Upper lobe of left lung (tissue), 6 donors: ENCODE measurements at places on chromosomes 4 and X.
A peak's percentile ranks its signal among the peaks of the same experiment; 100 is the strongest.

DNA sequence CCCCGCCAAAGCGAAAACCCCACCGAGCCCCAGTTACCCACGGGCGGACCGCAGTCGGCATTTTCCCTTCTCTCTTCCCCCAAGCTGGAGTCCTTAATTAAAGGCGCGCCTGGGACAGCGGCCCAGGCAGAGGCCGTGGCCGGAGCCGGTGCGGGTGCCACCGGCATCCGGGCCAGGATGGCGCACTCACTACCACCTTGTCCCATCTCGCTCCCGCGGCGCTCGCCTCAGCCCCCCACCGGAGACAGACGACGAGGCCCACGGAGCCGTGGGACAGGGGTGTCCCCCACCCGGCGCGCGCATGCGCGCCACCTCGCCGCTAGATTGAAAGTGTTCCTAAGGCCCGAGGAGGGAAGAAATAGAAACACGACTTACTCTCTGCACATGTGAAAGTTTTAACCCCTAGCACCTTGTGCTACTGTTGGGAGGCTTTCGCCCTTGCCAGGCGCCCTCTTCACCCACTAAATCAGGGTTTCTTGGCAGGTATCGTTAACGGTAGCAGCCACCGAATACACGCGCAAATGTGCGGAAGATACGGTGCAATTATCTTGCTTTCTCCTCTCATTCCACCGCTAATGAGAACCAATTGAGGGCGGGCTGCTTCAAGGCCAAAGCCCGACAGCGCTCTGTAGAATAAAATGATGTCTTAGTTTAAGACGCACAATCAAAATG is 64.3 kb upstream of the CCDC160 start:
- no peak for DNase-seq

GRCh38 chr4:101136373-101137370 is 210.7 kb downstream of the PPP3CA start:
- DNase-seq = no peak

DNA sequence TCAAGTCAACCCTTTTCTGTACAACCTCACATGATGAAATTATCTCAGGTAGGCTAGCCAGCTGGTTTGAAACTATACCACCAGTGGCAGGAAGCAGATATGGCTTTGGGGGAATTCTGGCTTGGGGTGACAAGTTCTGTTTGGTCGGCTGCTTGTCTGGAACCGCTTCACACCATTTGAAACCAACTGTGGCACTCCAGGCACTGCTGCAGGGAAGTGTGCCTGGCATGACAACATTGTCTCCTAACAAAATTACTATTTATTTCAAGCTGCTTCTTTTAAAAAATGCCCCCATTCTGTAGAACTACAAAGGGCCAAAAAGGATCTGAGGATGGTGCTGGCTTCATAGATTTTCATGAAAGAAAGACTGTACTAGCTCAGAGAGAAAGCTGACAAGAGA is 37.1 kb upstream of the GPM6B start:
- DNase-seq = no peak

- no peak for DNase-seq
Observed at GRCh38 chrX:132809581-132809980, 148.8 kb downstream of the HS6ST2 start.

- DNase-seq = peak; percentile 37
Observed at GRCh38 chrX:71103110-71103983, 3.2 kb downstream of the CXorf65 start.

GRCh38 chrX:15714529-15714928 is 23.5 kb upstream of the CA5B start:
- no peak for DNase-seq

DNA sequence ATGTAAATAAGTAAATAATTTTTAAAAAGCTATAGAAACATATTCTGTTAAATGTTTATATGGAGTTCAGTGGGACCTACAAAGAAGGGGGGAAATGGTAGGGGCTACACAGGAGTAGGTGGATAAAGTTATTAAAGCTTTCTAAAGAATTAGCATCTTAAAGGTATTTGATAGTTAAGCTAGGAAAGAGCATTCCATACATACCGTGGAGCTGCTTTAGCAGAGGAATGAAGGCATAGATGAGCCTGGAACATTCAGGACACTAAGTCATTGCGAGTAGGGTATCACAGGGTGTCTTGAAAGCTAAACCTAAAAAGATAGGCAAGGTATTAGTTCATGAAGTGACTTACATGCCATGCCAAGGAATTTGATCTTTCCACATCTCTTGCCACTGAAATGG is 60.4 kb downstream of the SLC10A6 start:
- DNase-seq = no peak

GRCh38 chrX:115183980-115184379 is 5.2 kb upstream of the RBMXL3 start:
- DNase-seq = no peak

DNA sequence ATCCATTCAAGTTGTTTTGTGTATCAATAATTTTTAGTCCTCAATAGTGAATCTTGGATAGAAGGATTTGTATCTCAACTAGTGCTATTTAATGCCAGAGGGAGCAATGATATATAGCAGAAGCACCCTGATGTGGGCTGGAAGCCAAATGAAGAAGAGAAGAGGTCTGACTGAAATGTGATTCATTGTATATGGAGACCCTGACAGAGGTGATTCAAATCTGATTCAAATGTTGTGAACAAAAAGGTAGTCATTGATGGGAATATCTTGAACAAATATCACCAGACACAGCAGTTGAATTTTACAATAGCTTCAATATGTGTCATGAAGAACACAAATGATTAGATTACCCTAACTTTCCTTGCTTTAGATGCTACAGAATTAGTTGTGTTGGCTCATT is 27.5 kb upstream of the SULT1B1 start:
- no peak for DNase-seq

DNA sequence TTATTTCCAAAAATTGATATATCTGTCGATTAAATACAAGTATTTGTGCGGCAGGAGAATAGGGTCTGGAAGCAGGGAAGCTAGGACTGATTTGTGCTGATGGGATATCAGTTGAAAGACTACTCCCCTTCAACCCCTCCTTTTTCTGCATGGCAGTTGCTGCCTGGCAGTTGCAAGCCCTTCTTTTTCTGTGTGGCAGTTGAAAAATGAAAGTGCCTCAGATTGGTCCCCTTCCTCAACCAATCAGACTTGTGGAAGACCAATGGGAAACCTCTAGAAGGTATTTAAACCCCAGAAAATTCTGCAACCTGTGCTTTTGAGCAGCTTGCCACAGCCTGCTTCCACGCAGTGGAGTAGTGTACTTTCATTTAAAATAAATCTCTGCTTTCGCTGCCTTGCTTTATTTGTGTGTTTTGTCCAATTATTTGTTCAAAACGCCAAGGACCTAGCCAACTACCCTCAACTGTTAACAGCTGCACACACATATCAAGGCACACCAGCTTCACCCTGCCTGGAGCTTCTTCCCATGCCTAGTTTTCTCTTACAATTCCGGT is 1.5 kb upstream of the TMA16 start:
- no peak for DNase-seq

GRCh38 chr4:30753316-30753715 is 33.1 kb downstream of the PCDH7 start:
- DNase-seq = no peak

DNA sequence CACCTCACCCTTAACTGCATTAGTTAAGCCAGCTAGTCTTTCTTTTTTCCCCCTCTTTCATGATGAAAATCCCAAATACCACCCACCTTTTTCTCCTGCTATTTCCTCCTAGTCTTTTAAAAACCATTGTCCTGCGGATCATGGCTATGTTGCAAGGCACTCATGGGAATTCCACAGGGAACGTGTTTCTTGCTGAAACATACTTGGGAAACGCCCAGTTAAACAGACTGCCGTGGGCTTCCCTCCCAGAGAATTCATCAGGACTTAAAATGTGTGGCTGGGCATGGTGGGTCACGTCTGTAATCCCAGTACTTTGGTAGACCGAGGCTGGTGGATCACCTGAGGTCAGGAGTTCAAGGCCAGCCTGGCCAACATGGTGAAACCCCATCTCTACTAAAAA is 32.2 kb downstream of the XG start:
- DNase-seq = no peak

- DNase-seq = no peak
Observed at GRCh38 chr4:99022566-99022965, 27.0 kb downstream of the METAP1 start.

- no peak for DNase-seq
Observed at GRCh38 chrX:15939737-15940136, 85.1 kb upstream of the AP1S2 start.

- no peak for DNase-seq
Observed at GRCh38 chrX:20037186-20037585, 46.3 kb upstream of the BCLAF3 start.

DNA sequence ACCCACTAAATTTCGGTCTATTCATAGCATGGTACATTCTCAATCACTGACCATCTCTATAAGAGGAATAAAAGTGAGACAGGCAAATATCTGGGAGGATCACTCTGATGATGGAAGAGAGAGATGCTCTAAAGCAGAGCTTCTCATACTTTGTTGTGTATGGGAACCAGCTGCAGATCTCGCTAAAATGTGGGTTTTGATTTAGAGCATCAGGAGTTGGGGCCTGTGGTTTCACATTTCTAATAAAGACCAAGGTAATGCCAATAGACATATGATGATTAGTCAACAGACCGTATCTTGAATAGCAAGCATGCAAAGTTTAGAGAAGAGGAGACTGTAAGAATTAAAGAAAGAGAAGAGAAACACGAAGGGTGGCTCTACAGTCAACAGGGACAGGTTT is 107.4 kb upstream of the FTHL17 start:
- no peak for DNase-seq

- no peak for DNase-seq
Observed at GRCh38 chr4:181608181-181608580, 635.0 kb upstream of the TENM3 start.

DNA sequence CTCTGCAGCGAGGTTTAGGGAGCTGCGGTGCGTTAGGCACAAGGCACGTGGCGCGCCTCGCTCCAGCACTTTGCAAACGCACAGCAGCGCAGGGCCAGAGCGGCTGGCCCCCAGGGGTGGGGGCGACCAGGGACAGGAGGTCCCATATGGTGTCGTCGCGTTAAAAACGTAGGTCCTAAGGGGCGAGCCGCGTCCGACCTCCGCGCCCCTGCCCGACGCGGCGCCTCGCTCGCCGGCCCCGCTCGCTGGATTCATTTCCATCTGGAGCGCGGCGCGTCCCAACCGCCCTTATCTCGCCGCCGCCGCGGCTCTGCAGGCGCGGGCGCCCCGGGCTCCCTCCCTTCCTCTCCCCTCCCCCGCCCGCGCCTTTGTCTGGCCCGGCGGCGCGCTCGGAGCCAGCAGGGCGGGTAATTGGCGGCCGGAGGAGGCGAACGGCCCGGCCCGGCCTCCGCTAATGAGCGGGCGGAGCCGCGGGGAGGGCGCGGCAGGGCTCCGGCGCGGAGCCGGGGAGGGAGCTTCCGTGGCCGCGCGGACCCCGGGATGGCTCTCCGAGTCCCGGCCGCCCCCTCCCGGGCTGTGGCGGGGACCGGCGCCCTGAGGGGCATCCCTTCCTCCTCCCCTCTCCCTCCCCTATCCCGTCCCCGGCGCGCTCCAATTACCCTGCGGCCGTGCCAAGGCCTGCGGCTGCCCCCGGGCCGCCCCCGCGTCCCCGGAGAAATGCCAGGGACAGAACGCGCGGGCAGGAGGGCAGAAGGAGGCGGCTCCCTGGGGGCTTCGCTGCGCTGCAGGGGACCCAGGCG is 409.0 kb downstream of the BCOR start:
- peak; percentile 89 for DNase-seq

DNA sequence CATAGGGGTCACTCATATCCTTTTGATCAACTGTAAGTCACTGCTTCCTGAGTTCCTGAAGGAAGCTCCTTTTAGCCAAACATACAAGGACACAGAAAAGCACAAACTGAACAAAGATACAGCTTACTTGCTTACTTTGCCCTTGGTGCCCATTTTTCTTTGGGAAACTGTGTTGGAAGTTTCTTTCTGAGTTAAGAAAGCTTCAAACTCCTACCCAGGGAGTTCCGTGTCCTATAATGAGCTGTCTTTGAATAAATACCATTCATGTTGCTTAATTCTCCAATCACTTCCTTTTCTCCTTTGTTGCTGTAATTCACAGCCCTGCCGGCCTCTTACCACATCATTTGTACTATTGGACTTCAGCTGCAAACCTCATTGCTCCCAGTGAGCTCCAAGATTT is at the start of gene ADH4:
ADH4 (minus strand) TSS at position 228 of the 400 bp plus-strand sequence; CDS start at position 153, 75 bp downstream.
- no peak for DNase-seq

DNA sequence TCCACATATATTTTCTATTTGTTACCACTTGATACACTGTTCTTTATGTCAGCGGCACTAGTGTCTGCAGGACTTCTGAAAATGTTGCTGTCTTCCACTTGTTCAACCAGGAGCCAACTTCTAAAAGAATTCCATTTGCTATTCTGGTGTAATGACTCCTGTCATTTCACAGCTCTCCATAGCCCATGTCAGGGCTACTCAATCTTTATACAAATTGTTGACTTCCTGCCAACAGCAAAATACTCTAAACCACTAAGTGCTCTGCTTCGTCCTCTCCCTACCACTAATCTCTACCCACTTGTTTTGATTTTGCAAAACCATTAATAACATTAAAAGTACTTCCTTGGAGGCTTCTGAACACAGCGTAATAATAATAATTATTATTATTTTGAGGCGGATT is 7.2 kb downstream of the CTSO start:
- no peak for DNase-seq

- no peak for DNase-seq
Observed at GRCh38 chr4:88418411-88418810, 38.5 kb upstream of the HERC5 start.

DNA sequence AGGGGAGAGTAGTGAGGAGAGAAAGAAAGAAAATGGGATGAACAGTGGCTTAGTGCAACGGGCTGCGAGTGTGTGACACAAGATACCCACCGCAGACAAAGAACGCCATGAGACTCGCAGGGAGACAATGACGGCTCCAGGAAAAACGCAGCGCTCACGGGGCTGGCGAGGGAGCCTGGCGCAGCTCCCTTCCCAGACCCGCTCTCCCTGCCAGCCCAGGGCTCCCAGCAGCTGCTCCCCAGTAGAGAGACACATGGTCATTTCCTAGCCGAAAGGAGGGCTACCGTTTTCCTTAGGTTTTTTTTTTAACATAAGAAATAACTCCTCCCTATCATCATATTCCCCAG is 149.5 kb downstream of the MAML3 start:
- DNase-seq = peak; percentile 66

GRCh38 chrX:125103693-125104092 is 216.0 kb upstream of the TEX13C start:
- no peak for DNase-seq

DNA sequence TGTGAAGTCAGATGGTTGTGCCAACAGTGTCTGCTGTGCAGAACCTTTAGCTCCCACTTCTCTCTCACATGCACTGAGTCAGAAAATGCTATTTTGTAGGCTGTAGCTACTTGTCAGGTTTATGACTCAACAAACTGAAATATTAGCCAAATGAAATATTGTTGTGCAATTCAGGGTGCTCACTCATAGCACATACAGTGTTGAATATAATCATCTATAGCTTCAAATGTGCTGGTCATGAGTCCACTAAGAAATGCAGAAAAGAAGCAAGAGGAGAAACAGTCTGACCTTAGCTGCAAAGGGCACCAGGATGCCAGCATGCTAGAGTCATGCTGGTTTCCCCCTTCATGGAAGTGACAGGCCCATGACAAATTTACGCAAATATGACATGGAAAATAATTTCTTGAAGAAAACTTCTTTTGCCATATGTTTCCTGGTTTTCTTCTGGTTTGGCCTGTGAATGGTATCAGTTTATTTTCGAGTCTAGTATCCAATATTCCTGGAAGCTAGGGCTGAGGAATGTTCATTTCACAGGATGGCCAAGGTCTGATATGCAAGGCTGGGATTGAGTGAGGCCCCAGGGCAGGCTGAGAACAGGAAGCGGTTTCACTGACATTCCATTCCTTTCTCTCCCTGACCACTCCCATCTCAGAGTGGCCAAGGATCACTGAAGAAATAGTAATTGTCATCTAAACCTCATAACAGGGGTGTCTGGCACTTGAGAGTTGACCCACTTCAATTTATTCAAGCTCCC is 10.3 kb upstream of the CXCL2 start:
- DNase-seq = peak; percentile 70
